Activated naive CD8-positive, alpha-beta T cell treated with anti-CD3 and anti-CD28 coated beads for 36 hours (primary cell): ENCODE measurements at places on chromosomes 11 and 22. TPM values are rescaled to one million over a fixed set of nuclear protein-coding genes. Genes with fewer than 3 reads are reported as not detected.

GRCh38 chr11:119789766-119790407, 60.9 kb upstream of the NECTIN1 start:
- DNase-seq: no peak

UPB1 gene
- not detected for total RNA-seq

NRGN gene
- 8.1 TPM for total RNA-seq

GRCh38 chr11:124716591-124716990, 23.2 kb upstream of the NRGN start:
- no peak for DNase-seq

RTN4RL2 gene
- total RNA-seq: 0.44 TPM

GRCh38 chr22:43471606-43472135, 59.9 kb downstream of the MPPED1 start:
- no peak for DNase-seq
